Stimulated activated CD4-positive, alpha-beta T cell treated with anti-CD3 and anti-CD28 coated beads, TNF-alpha, amount 100 ng/mL, for 1 hour (primary cell): ENCODE measurements at places on chromosomes 13 and 19.

DNA sequence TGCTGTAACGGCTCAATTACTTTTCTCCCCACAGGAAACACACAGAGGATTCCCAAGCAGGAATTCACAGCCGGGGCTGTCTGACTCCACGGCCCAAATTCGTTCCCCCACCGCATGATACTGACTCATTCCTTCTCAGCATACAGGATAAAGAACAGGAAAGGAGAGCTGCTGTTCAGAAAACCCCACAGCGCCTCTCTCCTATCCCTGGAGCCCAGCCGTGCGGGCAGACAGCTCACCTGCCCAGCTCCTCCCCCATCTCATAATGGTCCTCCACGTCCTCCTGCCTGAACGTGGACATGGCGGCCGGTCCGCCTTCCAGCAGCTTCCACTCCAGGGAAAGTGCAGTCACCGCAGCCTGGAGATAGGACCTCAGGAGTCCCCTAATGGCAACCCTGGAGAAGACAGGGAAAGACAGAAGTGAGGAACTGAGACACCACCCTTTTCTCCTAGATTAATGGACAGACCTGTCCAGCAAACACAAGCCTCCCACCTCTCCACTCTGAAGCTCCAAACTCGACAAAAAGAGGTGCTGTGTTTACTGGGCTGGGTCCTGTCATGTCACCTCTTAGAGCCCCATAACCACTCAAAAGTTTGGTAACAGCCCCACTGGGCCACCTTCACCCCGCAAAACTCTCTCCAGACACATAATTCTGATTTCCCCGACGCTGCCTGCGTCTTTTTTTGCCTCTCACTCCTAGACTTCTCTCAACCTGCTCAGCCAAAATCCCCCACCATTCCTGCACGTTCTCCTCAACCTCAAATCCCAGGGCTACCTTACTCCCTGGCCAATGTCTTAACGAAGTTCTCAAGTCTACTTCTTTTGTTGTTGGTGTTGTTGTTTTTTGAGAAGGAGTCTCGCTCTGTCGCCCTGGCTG, 1.2 kb downstream of the DAPK3 start:
- DNase-seq, result no peak

DNA sequence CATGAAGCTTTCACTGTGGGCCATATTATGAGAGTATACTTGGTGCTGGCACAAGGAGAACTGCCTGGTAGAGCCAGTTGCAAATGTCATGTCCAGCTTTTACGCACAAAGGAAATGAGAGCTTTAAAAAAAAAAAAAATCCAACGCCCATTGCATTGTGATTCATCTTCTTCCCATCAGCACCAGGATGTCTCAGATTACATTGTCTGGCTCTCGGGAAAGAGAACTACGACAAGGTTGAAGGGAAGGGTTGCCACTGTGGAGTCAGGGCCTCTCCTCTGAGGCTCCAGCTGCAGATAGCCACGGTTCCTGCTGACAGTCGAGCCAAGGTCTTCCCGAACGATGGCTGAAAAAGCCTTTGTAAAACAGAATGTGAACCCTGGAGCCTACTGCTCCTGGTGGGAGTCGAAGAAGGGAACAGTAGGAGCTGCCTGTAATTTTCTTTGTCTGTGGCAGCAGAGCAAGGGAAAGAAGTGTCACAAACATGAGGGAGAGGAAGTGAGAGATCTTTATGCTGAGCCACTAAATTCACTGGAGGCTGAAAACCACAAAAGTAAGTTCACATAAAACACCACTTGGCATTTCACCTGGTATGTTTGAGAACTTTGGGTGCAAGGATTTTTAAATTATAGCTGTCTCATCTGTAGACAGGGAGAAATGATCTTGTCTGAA, 704.7 kb downstream of the DIAPH3 start:
- no peak for DNase-seq

GRCh38 chr19:55683449-55684261, 8.6 kb downstream of the EPN1 start:
- DNase-seq, result no peak

GRCh38 chr13:77139306-77139705, 112.3 kb upstream of the FBXL3 start:
- DNase-seq, result no peak

DNA sequence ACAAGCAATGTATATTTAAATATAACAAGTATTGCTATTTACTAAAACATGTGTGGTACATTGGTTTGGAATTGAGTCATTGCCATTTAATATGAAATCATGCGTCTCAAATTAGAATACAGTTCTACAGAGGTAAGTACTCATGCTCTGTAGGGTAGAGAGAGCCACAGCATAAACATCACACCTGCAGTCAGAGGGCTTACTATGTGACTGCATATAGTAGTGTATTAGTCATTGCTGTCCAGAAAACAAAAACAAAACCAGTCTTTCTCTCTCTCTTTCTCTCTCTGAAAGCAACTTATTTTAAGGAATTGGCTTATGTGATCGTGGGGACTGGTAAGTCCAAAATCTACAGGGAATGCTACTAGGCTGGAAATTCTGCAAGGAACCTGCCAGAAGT, 370.3 kb downstream of the GPC5 start:
- DNase-seq, result no peak

DNA sequence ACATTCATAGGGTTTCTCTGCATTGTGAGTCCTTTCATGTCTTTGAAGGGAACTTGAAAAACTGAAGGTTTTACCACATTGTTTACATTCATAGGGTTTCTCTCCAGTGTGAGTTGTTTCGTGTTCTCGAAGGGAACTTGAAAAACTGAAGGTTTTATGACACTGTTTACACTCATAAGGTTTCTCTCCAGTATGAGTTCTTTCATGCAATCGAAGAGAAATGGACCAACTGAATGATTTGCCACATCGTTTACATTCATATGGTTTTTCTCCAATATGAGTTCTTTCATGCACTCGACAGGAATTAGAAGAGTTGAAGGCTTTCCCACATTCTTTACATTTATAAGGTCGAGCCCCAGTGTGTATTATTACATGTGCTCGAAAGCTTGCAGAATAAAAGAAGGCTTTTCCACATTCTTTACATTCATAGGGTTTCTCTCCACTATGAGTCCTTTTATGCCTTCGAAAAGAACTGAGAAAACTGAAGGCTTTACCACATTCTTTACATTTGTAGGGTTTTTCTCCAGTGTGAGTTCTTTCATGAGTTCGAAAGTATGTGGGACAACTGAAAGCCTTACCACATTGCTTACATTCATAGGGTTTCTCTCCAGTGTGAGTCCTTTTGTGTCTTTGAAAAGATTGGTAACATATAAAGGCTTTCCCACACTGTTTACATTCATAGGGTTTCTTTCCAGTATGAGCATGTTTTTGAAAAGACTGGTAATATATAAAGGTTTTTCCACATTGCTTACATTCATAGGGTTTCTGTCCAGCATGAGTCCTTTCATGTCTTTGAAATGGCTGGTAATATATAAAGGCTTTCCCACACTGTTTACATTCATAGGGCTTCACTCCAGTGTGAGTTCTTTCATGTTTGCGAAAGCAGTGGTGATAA, 20.7 kb downstream of the ZNF14 start:
- no peak for DNase-seq

DNA sequence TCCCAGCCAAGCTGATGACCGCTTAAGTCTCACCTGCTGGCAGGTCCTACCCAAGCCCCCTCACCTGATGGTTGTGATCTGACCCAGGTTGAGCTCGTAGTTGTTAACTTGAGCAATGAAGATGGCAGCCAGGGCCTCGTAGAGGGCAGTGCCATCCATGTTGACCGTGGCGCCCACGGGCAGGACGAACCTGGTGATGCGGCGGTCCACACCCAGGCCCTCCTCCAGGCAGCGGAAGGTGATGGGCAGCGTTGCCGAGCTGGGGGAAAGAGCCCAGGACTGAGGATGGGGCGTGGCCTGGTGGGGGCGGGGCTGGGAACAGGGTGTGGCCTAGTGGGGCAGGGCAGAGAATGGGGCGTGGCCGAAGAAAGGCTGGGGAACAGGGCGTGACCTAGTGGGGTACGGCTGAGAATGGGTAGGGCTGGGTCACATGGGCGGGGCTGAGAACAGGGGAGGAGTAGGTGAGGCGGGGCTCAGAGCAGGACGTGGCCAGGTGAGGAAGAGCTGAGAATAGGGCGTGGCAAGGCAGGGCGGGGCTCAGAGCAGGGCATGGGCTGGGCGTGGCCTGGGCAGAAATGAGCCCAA, 12.9 kb downstream of the OR7C2 start:
- DNase-seq, result no peak

- no peak for DNase-seq
Measured at GRCh38 chr13:92164822-92165221, 766.4 kb downstream of the GPC5 start.

DNA sequence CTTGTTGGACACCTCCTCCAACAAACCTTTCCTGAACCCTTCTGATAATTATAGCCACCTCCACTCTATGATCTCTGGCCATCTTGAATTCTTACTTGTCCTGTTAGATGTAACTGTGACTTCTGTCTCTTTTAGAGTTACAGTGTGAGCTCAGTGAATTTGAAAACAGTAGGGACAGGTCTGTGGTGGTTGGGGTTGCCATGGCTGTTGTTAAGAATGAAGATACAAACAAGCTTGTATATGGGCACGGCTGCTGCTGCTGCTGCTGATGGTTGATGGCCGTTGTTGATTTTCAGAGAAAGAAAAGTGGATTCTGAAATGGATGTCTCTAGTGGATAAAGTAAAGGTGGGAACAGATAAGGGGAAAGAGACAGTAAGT, 101.5 kb downstream of the STARD13 start:
- DNase-seq, result no peak

DNA sequence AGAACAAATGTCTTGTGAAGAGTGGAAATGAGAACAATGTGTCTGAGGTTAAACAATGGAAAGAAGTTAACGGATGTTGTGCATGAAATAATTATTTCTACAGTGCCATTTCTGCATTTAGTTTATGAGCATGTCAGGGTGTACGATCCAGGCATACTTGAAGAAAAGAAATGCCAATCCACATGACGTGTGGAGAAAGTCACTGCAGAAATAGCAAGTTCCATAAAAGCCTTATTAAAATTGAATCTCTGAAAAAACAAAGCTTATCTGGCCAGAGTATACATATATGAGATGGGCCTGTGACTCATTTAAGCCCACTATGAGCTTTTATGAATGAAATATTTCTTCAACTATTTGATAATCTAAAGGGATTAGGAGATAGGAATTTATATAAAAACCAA, 426.1 kb downstream of the EFNB2 start:
- DNase-seq, result no peak

- no peak for DNase-seq
Measured at GRCh38 chr19:32165750-32166149, 179.7 kb upstream of the ZNF507 start.

GRCh38 chr19:43780706-43781525, at the start of gene KCNN4:
Gene KCNN4, minus strand, starts transcription at chr19:43780973. Its CDS starts 112 bp downstream, at chr19:43780861.
- DNase-seq, result peak; percentile 13

DNA sequence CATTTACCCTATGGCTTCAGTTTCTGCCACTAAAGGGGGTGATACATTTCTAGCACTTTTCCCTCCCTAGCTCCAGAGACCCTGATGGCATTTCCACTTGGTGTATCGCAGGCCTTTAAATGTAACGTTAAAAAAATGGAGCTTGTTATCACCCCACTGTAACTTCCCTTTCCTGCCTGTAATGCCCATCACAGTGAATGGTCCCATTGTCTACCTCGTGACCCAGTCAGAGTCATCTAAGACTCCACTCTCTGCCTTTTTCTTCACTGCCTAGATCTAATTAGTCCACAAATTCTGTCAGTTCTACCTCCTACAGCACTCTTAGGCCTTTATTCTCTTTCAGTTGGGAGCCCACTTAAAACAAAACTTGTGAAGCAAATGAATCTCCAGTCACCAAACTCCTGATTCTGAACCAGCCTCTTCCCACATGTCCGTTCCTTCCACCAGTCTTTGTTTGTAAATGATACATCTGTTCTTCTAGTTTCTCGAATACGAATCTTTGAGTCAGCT, 64.8 kb downstream of the NHLRC3 start:
- DNase-seq, result no peak

DNA sequence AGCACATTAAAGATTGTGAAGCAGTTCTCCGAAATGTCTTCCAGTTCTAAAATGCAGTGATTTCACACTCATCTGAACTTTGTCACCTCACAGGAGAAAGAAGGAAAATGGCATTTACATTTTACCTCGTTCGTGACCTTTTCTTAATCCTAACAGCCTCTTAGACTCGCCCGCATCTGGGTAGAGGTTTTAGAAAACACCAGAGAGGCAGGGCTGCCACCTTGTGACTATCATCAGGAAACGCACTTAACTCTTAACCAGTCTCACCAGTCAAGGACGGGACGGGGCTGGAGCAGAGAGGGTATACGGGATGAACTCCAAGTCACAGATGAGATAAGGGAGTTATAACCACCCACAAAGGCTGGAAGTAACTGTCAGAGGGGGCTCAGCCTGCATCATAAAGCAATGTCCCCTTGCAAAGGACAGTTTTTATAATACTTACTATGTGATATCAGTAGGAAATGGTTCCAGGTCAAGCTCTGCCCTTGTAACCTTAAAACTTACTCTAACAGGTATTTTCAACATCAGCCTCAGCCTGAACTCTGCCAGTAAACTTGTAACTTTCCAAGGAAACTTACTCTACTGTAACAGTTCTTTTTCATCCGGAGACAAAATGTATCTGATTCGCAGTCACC, 8.6 kb upstream of the CEACAM6 start:
- DNase-seq, result no peak

DNA sequence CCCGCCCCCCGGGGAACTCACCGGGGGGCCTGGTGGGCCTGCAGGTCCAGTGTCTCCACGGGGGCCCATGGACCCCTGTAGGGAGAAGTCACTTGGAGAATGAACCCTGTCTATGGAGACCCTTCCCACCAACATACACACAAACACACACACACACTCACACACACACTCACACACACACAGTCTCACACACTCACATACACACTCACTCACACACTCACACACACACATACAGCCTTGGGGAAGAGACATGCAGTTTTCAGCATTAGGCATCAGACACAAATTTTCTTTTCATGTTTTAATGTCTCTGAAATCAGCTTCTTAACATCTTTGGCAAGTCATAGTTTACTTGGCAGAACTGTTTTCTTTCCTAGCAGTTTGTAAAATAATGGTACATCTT, 31.0 kb upstream of the OLFM2 start:
- no peak for DNase-seq

- DNase-seq, result no peak
Measured at GRCh38 chr13:64725492-64725891, 2504.6 kb downstream of the PCDH9 start.

GRCh38 chr13:27917121-27917947, 2.5 kb upstream of the PDX1 start:
- DNase-seq, result no peak

DNA sequence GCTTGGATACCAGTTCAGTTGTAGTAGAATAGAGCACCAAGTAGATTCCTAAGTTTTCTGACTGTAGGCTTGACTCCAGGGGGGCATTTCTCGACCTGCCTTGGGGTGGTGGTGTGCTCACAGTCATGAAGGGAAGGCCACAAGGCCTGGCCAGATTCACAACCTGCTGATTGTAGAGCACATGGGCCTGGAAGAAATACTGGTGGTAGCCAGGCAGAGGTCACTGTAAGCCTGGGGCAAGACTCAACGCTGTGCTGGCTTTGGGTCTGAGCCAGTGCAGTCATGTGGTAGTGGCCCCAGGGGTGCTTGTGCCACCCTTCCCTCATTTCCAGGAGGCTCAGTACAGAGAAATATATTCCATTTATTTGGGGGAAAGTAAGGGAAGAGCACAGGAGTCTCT, 832.3 kb upstream of the SLC10A2 start:
- no peak for DNase-seq
